Mammary epithelial cell (primary cell): ENCODE measurements at places on chromosomes 7 and 10. TPM values are rescaled to one million over a fixed set of nuclear protein-coding genes. Genes with fewer than 3 reads are reported as not detected.
A peak's percentile ranks its signal among the peaks of the same experiment; 100 is the strongest.

- DNase-seq = no peak
Observed at GRCh38 chr10:59857049-59857448, 49.3 kb downstream of the CCDC6 start.

DNA sequence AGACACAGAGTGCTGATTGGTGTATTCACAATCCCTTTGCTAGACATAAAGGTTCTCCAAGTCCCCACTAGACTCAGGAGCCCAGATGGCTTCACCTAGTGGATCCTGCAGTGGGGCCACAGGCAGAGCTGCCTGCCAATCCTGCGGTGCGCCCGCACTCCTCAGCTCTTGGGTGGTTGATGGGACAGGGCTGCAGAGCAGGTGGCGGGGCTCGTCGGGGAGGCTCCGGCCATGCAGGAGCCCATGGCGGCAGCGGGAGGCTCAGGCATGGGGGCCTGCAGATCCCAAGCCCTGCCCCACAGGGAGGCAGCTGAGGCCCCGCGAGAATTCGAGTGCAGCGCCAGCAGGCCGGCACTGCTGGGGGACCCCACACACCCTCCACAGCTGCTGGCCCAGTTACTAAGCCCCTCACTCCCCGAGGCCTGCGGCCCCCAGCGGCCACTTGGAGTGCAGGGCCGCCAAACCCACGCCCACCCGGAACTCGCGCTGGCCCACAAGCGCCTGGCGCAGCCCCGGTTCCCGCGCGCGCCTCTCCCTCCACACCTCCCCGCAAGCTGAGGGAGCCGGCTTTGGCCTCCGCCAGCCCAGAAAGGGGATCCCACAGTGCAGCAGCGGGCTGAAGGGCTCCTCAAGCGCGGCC lies 7.7 kb upstream of the BET1 start:
- no peak for DNase-seq

- no peak for DNase-seq
Observed at GRCh38 chr7:87083865-87084519, 24.5 kb upstream of the ELAPOR2 start.

DNA sequence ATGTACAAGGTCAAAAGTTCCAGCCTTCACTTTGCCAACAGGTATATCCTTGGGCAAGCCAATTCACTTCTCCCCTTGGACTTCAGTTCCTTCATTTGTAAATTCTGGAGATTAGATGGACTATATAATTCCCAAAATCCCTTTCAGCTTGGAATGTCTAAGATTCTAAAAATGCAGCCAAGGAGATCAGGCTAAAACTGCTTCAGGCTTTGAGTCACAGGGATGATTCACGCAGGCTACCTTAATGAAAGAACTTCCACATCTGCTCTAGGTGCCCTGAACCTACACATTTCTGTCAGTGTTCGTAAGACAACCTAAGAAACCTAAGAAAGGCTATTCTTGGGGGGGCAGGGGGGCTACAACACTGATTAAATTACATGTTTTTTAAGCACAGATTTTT lies 7.1 kb downstream of the CPVL start:
- DNase-seq = peak; percentile 73

DNA sequence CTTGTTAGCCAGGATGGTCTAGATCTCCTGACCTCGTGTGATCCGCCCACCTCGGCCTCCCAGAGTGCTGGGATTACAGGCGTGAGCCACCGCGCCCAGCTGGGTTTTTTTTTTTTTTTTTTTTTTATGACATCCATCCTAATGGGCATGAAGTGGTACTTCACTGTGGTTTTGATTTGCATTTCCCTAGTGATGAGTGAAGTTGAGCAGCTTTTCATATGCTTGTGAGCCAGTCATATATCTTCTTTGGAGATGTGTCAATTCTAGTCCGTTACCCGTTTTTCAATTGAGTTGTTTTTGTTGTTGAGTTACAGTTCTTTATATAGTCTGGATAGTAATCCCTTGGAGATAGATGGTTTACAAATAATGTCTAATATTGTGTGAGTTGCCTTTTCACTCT lies 127.7 kb downstream of the SMURF1 start:
- DNase-seq = no peak

Gene SPDYE11
- total RNA-seq = 0.17 TPM

DNA sequence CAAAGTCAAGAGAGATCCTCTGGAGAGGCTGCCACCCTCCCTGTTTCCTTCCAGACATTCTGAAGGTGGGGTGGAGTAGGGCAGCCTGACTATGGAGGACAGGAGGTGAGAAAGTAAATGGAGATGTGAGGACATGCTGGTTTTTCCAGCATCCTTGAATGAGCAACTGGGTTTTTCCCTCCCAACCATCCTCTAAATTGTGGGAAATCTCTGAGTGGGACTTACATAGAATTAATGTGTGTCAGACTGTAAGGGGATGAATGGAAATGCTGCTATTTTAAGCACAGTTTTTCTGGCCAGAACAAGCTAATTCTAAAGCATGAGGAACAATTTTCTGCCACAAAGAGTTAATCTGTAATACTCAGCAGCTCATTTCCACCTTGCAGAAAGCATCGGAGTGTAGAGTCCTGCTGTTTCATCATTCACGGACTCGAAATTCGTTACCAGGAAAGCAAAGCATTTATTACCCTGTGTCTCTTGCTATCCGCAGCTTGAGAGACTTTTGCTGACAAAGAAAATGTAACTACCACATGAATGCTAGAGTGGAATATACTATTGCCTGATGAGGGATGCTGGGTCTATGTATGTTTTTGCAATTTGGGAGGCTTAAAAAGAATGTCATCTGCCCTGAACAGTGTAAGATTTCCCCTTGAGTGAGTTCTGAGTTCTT lies 213.0 kb downstream of the CELF2 start:
- DNase-seq = no peak

- DNase-seq = no peak
Observed at GRCh38 chr7:51213618-51214017, 103.0 kb downstream of the COBL start.

GRCh38 chr7:463362-463781 lies 56.3 kb downstream of the PDGFA start:
- DNase-seq = no peak

Gene ACTL6B
- not detected for total RNA-seq

GRCh38 chr7:121916211-121916610 lies 43.2 kb downstream of the PTPRZ1 start:
- no peak for DNase-seq

DNA sequence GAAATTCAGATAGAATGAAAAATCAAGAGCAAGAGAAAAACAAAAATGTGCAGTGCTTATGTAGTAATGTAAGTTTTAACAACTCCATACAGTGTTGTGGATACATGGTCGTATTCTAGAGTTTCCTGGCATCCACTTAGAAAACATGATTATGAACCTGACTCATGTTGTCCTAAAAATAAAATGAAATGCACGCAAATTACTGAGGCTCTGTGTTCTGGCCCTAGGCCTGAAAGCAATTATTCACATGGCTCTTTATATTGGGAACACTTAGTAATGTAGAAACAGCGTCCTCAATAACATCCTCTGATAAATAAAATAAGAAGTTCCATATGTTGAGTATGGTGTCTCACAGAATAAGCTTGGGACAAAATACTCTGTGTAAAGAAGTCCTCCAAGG lies 200.2 kb upstream of the SEMA3E start:
- no peak for DNase-seq

Gene GRID2IP
- not detected in 2 replicates for total RNA-seq
